Mammary epithelial cell (primary cell): ENCODE measurements at places on chromosomes 2 and 18. TPM values are rescaled to one million over a fixed set of nuclear protein-coding genes. Genes with fewer than 3 reads are reported as not detected.

ANKRD30BL gene
- not detected for polyA plus RNA-seq

LDLRAD4 gene
- not detected for polyA plus RNA-seq

DUSP2 gene
- 3.1 TPM for polyA plus RNA-seq

POMC gene
- not detected for polyA plus RNA-seq

SIX2 gene
- polyA plus RNA-seq: 0.02 TPM

FSIP2 gene
- 0.29 TPM for polyA plus RNA-seq
